ENCODE measurements at places on chromosomes 11 and 22.

- no peak for DNase-seq
These were observed 27.4 kb upstream of the LINC01488 start for GRCh38 chr11:69454018-69454417.

DNA sequence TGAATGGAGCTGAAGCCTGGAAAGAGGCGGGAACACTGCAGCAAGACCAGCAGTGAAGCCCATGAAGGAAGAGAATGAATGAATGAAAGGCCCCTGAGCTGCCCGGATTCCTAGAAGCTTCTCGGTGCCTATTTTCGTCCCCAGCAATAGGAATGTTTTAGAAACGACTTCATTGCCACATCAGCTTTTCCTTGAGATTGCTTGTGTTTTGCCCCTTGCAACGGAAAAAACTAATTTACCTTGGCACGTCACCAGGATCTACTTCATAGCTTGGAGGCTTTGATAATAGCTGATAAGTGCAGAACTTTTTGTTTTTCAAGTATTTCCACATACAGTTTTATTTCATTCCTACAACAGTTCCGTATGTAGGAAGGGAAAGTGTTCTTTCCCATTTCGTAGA, 248.9 kb upstream of the NARS2 start:
- DNase-seq: no peak

- DNase-seq: peak; percentile 17
These were observed 91.6 kb downstream of the STIM1 start for GRCh38 chr11:3947061-3947460.

GRCh38 chr11:34207487-34208180, 102.2 kb downstream of the NAT10 start:
- DNase-seq: no peak

GRCh38 chr11:68374531-68374930, 62.1 kb downstream of the LRP5 start:
- DNase-seq: no peak

DNA sequence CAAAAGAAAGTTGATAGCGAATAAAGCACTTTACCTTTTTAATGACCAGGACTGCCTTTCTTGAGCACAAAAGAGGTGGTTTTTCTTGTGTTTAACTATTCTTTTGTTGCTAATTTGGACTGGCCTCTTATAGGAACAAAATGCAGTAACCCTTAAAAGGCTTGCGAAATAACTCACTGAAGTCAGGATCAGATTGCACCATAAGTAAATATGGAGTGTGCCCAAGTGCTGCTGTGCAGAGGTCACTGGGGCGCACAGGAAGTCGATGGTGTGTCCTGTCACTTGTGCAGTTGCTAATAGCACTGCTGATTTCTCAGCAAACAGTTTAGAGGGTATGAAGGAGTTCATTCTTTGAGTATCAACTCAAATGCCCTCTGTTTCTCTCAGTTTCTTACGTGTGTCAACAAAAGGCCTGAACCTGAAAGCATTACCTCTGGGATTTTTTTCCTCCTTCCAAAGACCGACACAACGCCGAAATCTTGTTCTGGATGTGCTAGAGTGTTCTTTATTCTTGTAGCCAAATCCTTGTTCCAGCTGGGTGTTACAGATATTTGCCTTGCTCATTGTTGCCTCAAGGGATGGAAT, 71.3 kb downstream of the ATXN10 start:
- no peak for DNase-seq

DNA sequence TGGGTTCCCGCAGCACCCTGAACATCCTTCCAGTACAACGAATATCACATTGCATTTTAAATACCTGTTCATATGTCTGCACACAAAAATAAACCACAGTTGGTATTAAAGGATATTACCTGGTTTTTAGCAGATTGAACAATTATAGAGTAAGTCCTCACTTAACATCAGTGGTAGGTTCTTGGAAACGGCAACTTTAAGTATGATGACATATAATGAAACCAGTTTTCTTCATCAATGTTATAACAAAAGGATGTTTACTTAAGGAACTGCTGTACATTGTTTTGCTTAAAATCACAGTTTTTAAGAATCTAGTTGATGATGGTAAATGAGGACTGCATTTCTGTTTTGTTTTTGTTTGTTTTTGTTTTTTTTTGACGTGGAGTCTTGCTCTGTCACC, 28.0 kb downstream of the TRIM66 start:
- DNase-seq: no peak

- no peak for DNase-seq
These were observed 2.6 kb upstream of the MS4A10 start for GRCh38 chr11:60782393-60783140.

- DNase-seq: no peak
These were observed 26.9 kb downstream of the B3GAT1 start for GRCh38 chr11:134385171-134385570.

DNA sequence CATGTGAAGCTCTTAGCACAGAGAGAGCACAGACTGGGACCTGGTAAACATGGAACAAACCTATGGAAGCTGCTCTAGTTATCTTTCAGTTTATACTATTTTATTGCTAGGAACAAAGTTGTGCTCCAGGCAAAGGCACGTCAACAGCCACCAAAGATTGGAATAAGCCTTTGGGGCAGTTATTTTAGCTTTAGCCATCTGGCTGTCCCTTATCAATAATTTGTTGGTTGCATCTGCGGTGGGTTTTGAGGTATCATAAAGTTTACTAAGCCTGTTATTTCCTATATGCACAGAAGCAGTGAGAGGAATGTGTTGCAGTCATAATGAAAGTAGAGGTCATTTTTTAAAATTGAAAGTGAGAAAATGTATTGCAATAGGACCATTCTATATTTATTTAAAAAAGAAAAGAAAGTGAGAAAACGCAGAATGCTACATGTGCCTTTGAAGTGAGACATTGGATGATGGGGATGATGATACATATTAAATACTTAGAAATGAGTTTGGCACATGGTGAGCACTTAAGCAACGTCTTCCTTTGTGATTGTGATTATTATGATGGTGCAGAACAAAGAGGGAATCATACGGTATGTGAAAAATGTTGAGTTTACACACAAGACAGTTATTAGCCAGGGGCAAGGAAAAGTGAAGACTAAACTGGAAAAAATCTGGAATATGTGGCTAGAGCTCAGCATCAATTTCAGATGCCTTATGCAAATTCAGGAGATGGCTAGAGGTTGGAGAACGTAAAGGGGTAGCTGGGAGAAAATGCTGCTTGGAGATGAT, 58.3 kb downstream of the PRR5L start:
- no peak for DNase-seq

GRCh38 chr11:100536979-100537378, 150.1 kb upstream of the ARHGAP42 start:
- DNase-seq: no peak

- no peak for DNase-seq
These were observed 23.0 kb upstream of the ZDHHC13 start for GRCh38 chr11:19093976-19094375.

DNA sequence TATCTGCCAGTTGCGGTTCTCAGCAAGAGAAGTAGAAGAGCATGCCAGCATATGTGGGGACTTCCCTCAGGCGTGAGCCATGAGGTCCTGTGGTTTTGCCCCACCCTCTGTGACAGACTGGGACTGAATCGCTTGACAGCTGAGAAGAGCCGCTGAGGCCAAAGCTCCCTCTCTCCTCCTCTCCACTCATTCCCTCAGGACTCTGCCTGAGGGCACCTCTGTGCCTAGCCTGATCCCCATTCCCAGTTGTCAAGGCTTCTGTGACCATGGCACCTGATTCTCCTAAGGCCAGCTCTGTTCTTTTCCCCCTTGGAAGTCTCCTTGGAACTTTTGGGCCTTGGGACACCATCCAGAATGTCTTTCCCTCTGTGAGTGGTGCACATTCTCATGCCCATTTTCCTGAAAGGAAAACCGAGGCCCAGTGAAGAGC, 27.0 kb downstream of the ART5 start:
- DNase-seq: no peak

GRCh38 chr22:24002272-24002671, 3.0 kb downstream of the GSTT4 start:
- DNase-seq: no peak

DNA sequence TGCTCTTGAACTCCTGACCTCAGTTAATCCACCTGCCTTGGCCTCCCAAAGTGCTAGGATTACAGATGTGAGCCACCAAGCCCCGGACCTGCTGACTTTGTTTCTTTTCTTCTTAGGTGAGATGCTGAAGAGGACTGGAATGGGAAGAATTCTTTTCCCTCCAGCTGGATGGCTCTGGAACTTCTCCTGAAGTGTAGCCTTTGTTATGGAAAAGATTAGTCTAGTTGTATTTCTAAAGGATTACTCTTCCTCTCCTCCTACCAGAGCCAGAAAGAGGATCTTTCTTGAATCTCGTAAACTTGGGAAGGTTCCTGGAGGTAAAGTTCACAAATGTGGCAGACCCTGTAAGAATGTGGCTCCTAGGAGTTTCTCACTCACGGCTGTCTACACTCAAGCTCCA, 95.4 kb upstream of the LARGE1 start:
- DNase-seq: no peak

- no peak for DNase-seq
These were observed 34.0 kb upstream of the ALX4 start for GRCh38 chr11:44343778-44344422.

DNA sequence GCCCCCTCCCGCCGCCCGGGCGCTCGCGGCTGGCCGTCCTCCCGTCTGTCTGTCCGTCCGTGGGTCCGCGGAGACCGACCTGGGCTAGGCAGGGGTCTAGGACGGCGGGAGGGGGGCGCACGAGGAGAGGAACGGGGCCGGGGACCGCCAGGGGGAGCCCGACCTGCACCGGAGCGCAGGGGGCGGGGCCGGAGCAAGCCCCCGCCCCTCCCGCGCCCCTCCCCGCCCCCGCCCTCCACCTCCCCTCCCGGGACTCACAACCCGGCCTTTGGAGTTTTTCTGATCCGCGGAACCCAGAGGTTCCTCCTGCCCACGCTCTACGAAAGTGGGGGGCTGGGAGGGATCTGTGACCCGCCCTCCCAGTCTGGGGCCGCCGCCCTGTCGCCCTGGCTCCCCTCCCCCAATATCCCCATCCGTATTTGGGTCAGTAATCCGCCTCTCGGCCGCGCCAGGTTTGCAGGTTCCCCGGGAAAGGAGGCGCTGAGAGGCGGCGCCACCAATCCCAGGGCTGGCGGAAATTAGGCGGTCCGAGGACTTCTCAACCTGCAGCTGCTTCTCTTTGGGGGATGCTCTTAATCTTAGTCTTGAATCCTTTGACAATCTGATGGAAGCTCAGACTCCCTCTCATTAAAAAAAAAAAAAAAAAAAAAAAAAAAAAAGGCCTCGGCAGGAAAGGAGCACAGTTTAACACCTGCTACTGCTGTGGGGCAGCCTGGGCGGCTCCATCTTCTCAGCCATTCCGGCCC, 925 bp upstream of the KCNJ11 start:
- DNase-seq: peak; percentile 76

- DNase-seq: no peak
These were observed 5.0 kb downstream of the MICALL1 start for GRCh38 chr22:37910890-37911672.

GRCh38 chr22:49290711-49291110, 537.0 kb downstream of the BRD1 start:
- no peak for DNase-seq

- no peak for DNase-seq
These were observed 80.4 kb downstream of the SLC1A2 start for GRCh38 chr11:35338921-35339320.

DNA sequence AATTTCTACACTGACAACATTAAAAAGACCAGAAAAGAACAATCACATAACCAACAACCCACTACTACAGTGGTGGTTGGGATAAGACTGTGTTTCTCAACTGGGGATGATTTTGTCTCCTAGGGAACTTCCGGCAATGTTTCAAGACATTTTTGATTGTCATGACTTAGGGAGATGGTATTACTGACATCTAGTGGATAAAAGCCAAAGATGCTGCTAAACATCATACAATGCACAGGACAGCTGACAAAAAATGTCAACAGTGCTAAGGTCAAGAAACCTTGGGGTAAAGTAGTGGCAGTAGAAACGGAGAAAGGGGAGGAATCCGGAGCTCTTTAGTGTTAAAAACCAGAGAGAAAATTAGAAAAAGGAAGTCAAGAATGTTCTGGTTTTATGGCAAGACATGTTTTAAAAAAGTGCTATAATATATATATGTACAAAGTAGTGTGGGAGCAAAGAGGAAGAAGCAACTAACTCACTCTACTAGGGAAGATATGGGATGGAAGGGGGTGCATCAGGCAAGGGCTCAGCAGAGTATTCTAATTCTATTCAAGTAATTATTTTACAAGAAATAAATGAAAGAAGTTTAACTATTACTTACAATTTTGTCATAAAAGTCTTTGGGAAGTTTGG, 37.2 kb downstream of the CKAP5 start:
- DNase-seq: no peak

- no peak for DNase-seq
These were observed 79.9 kb downstream of the AMBRA1 start for GRCh38 chr11:46513934-46514342.

- DNase-seq: no peak
These were observed 9.7 kb upstream of the IL10RA start for GRCh38 chr11:117976445-117976844.

DNA sequence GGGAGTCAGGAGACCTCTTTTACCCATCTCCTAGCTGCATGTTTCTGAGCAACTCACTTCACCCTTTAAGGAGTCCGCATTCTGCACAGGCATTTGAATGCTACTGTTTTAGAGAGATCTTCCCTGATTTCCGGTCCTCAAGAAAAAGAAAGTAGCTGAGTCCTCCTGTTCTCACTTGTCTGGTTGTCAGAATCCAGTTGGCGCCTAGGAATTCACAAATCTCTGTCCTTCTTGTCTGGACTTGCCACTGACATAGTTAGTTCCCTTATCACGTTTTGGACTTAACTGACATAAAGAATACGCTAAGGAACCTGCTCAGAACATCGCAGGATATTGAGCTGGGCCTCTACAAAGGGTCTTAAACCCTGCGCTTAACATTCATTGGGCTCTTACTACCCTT, 61.3 kb upstream of the OR5P2 start:
- no peak for DNase-seq

DNA sequence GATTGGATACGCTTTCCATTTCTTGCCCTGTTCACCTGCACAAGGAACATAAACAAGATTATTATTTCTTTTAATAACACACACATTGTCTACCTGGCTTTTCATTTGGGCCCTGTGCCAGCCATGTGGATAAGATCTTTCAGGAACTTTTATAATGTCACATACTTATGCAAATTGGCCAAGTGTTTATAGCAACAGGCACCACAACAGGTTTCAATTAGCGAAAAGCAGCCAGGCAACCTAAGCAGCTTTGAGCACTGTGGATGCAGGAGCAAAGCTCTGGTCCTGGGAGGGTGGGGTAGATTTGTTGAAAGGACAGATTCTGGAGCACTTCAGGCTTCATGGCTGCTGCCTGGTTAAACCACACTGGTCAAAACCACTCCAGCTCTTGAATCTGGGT, 217.4 kb downstream of the BARX2 start:
- no peak for DNase-seq

GRCh38 chr11:17563961-17564686, 17.1 kb downstream of the OTOG start:
- no peak for DNase-seq
